Upper lobe of right lung (tissue), 1 donor: ENCODE measurements at places on chromosomes 3 and 15. TPM values are rescaled to one million over a fixed set of nuclear protein-coding genes. Genes with fewer than 3 reads are reported as not detected.

DNA sequence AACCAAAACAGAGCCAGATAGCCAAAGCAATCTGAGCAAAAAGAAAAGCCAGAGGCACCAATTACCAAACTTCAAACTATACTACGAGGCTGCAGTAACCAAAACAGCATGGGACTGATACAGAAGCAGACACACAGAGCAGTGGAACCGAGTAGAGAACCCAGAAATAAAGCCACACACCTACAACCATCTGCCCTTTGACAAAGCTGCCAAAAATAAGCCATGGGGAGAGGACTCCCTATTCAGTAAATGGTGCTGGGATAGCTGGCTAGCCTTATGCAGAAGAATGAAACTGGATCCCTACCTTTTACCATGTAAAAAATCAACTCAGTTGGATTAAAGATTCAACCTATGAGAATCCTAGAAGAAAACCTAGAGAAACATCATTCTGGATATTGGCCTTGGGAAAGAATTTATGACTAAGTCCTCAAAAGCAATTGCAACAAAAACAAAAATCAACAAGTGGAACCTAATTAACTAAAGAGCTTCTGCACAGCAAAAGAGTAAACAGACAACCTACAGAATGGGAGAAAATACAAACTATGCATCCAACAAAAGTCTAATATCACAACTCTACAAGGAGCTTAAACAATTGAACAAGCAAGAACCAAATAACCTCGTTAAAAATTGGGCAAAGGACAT is 95.1 kb downstream of the APBA2 start:
- no peak overlapping the region for H3K27ac ChIP-seq
- H3K27me3 ChIP-seq = no peaks in the 10 kb centered on the region
- no peak for DNase-seq
- H3K4me1 ChIP-seq = peaks cover 2% of the 10 kb centered on the region
- H3K36me3 ChIP-seq = no peaks in the 10 kb centered on the region

GRCh38 chr15:66851311-66852063 is 149.5 kb downstream of the SMAD6 start:
- H3K4me3 ChIP-seq = no peak overlapping the region
- no peaks in the 10 kb centered on the region for H3K36me3 ChIP-seq
- no peaks in the 10 kb centered on the region for H3K27me3 ChIP-seq
- no peak overlapping the region for H3K27ac ChIP-seq

DNA sequence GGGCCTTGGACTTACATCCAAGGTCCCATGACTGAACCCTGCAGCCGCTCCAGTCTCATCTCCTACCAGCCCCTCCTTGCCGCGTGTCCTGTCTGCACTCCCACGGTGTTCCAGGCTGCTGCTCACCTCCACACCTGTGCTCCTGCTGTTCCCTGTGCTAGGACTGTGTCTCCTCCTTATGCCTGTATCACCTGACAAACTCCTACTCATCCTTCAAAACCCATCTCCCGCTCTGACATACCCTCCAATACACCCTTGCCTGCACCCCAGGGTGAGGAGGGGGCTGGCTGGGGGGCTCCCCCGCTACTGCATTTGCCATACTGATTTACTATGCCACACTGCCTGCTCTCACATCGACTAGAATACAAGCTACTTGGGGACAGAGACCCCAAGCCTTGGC is 53.6 kb downstream of the CYP11A1 start:
- no peak for DNase-seq
- H3K4me1 ChIP-seq = peaks cover 2% of the 10 kb centered on the region
- no peaks in the 10 kb centered on the region for H3K36me3 ChIP-seq
- no peak overlapping the region for H3K4me3 ChIP-seq
- H3K27me3 ChIP-seq = peaks cover 9% of the 10 kb centered on the region
- H3K27ac ChIP-seq = no peak overlapping the region

DNA sequence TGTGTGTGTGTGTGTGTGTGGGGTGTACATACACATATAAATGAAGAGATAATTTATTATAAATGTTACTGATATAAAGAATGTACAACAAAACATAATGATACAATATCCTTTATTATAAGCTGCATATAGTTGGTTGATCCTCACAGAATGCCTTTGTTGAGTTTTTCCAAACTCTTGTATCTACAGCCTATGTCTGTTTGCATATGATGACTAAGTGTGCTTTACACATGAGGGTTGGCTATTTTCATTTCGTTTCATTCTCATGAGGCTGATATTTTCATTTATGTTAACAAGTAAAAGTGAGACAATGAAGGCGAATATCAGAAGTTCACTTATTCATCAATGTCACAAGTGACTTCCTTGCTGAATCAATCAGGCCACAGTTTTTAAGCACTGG is 45.1 kb downstream of the TM2D3 start:
- H3K27me3 ChIP-seq = peaks cover 8% of the 10 kb centered on the region
- DNase-seq = no peak
- H3K4me3 ChIP-seq = no peak overlapping the region

DNA sequence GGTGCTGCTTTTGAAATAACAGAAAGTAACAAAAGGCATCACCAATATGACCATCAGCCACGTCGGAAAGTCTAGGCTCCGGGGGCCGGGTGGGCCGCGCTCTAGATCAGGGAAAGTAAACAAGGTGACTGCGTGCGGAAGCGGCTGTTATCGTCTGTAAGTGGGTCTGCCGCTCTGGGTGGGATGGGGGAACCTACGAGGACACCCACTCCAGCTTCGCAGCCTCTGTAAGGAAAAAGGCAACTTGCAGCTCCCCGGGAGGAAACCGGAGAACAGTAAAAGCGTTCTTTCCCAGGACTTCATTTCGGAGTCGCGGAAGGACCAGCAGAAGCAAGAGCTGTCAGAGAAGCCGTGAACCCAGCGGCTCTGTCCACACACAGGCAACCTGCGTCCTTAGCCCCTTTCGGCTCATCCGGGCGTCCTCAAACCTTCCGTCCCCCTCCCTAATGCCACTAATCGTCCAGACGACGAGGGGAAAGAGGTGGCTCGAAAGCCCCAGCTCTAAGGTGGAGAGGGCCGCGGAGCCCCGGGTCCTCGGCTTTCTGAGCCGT is 461 bp downstream of the XRN1 start:
- H3K4me3 ChIP-seq = peak overlapping the region; percentile 93
- H3K27me3 ChIP-seq = no peaks in the 10 kb centered on the region

DNA sequence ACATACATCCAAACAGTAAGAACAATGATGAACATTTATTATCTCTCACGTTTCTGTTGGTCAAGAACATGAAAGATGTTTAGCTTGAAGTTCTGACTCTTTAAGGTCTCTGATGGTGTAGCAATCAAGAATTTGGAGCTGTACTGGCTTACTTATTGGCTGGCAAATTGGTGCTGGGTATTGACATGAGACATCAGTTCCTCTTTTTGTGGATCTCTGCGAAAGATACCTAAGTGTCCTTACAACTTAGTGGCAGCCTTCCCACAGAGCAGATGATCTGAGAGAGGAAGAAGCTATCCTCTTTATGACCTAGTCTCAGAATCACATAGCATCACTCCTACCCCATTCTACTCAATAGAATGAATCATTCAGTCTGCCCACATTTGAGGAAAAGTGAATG is 309.8 kb upstream of the DCBLD2 start:
- H3K27ac ChIP-seq = no peak overlapping the region
- no peaks in the 10 kb centered on the region for H3K27me3 ChIP-seq
- H3K4me3 ChIP-seq = no peak overlapping the region
- H3K36me3 ChIP-seq = no peaks in the 10 kb centered on the region
- H3K4me1 ChIP-seq = no peaks in the 10 kb centered on the region

DNA sequence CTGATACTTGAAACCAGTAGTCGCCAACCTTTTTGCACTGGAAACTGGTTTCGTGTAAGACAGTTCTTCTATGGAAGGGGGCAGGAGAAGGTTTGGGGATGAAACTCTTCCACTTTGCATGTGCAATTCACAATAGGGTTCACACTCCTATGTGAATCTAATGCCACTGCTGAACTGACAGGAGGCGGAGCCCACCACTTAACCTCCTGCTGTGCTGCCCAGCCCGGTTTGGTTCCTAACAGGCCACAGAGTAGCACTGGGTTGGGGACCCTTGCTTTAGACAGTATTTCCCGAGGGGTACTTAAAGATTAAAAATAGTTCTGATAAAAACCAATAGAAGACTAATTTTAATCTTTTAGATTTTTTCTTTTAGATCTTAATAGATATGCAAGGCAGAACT is 11.1 kb downstream of the TFG start:
- peaks cover 56% of the 10 kb centered on the region for H3K36me3 ChIP-seq

DNA sequence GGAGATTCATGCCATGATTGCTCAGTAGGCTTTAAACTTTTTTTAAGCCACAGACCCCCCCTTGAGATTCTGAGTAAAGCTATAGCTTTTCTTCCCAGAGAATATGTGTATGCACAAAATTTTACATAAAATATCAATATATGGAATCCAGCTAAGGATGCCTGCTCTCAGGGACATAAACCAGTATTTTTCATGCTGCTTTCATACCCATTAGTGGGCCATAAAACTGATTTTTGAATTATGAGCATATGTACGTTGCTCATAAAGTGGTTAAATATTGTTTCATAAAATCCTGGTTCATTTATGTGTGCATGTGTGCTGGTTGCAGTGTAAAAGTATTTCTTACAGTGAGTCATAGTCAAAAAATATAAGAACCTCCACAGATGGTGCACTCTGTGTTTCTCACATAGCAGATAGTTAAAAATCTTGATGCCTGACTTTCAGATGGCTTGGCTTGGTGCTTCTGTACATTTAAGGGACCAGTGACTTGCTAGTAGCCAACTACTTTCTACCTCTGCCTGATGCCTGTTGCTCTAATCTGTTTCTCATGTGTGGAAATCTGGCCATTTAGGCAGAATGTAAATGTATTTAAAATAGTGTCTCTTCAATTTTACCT is 71.9 kb downstream of the ARHGEF26 start:
- no peak overlapping the region for H3K27ac ChIP-seq
- no peaks in the 10 kb centered on the region for H3K27me3 ChIP-seq
- H3K4me3 ChIP-seq = no peak overlapping the region
- no peak for DNase-seq

The LIPH gene
- 38.0 TPM for total RNA-seq

DNA sequence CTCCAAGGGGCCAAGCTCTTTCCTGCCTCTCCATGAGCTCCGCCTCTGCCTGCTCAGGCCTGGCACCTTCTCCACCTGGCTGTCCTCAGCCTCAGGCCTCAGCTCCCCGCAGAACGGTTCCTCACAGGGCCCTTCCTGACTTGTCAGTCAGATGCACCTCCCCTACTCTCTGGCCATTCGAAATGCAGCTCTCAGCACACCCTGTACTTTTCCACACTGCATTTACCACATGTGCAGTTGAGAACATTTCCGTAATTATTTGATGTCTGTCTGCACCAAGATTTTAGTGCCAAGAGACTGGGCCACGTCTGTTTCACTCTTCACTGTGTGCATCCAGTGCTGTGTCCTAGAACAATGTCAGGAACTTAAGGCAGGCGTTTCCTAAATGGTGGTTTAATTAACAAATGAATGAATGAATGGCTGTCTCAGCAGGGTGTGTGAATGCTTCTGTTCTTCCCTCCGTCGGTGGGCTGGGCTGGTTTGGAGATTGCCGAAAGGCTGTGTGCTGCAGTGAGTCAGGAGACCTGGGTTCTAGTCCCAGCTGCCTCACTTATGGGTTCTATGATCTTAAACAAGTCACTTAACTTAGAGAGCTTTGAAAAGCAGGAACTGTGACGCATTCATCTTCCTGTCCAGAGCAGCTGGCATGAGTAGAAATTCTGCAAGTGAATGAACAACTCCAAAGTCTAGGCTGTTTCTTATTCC is 5.4 kb downstream of the MUC4 start:
- no peaks in the 10 kb centered on the region for H3K36me3 ChIP-seq
- no peak overlapping the region for H3K27ac ChIP-seq
- peaks cover 5% of the 10 kb centered on the region for H3K27me3 ChIP-seq
- DNase-seq = no peak
- H3K4me1 ChIP-seq = peaks cover 16% of the 10 kb centered on the region
- no peak overlapping the region for H3K4me3 ChIP-seq

GRCh38 chr3:74041068-74041675 is 416.4 kb upstream of the PDZRN3 start:
- DNase-seq = no peak
- H3K27ac ChIP-seq = no peak overlapping the region
- H3K4me3 ChIP-seq = no peak overlapping the region
- no peaks in the 10 kb centered on the region for H3K27me3 ChIP-seq
- H3K36me3 ChIP-seq = no peaks in the 10 kb centered on the region
- no peaks in the 10 kb centered on the region for H3K4me1 ChIP-seq

The FAM107A gene
- total RNA-seq = 91.5 TPM

- H3K27ac ChIP-seq = peak overlapping the region; percentile 63
- DNase-seq = peak; percentile 89
- H3K4me3 ChIP-seq = no peak overlapping the region
- no peaks in the 10 kb centered on the region for H3K36me3 ChIP-seq
- H3K27me3 ChIP-seq = no peaks in the 10 kb centered on the region
These were observed 4.3 kb upstream of the MYL3 start for GRCh38 chr3:46867550-46867898.

GRCh38 chr3:162073422-162073975 is 576.9 kb downstream of the OTOL1 start:
- H3K27ac ChIP-seq = no peak overlapping the region
- no peak for DNase-seq
- H3K36me3 ChIP-seq = no peaks in the 10 kb centered on the region
- H3K27me3 ChIP-seq = no peaks in the 10 kb centered on the region

The CACNA2D2 gene
- total RNA-seq = 119 TPM

The PGBD4 gene
- 1.3 TPM for total RNA-seq

- no peak for DNase-seq
- H3K27me3 ChIP-seq = no peaks in the 10 kb centered on the region
- peaks cover 26% of the 10 kb centered on the region for H3K36me3 ChIP-seq
- H3K27ac ChIP-seq = no peak overlapping the region
- no peak overlapping the region for H3K4me3 ChIP-seq
- H3K4me1 ChIP-seq = no peaks in the 10 kb centered on the region
These were observed 28.5 kb downstream of the TMEM41A start for GRCh38 chr3:185470323-185470722.

- H3K4me1 ChIP-seq = peaks cover 14% of the 10 kb centered on the region
- no peak overlapping the region for H3K27ac ChIP-seq
- no peaks in the 10 kb centered on the region for H3K27me3 ChIP-seq
- H3K36me3 ChIP-seq = peaks cover 12% of the 10 kb centered on the region
- no peak for DNase-seq
- H3K4me3 ChIP-seq = no peak overlapping the region
These were observed 16.9 kb downstream of the CD47 start for GRCh38 chr3:108073764-108074431.

DNA sequence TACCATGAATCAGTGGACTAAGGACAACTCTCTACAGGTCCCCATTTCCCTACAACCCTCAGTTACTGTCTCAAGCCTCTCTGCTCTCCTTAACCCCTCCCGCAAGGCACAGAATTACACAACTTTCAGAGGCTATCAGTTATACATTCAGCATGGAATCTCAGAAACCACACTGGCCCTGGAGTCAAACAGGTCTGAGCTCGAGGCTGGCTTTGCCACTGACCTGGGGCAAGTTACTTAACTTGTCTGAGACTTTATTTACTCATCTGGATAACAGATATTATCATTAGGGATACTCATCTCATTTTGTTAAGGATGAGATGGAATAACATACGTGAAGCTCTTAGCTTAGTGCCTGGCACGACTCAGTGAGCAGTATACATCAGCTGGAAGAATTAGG is 95.2 kb downstream of the WDR76 start:
- no peak overlapping the region for H3K27ac ChIP-seq
- H3K4me3 ChIP-seq = no peak overlapping the region
- H3K27me3 ChIP-seq = peaks cover 9% of the 10 kb centered on the region
- H3K4me1 ChIP-seq = no peaks in the 10 kb centered on the region
- H3K36me3 ChIP-seq = no peaks in the 10 kb centered on the region

- peaks cover 100% of the 10 kb centered on the region for H3K36me3 ChIP-seq
- no peak overlapping the region for H3K4me3 ChIP-seq
- H3K27ac ChIP-seq = no peak overlapping the region
- no peaks in the 10 kb centered on the region for H3K27me3 ChIP-seq
These were observed 14.3 kb downstream of the CXCR6 start for GRCh38 chr3:45957586-45957985.

GRCh38 chr15:68646156-68646555 is 67.4 kb downstream of the CORO2B start:
- no peak overlapping the region for H3K4me3 ChIP-seq
- no peaks in the 10 kb centered on the region for H3K36me3 ChIP-seq
- no peaks in the 10 kb centered on the region for H3K4me1 ChIP-seq
- H3K27ac ChIP-seq = no peak overlapping the region
